Mucosa of descending colon (tissue), 3 donors: ENCODE measurements at places on chromosomes 5 and 9. TPM values are rescaled to one million over a fixed set of nuclear protein-coding genes. Genes with fewer than 3 reads are reported as not detected.

The MRPS27 gene
- total RNA-seq, result 32.7 TPM

The GNA14 gene
- 7.0 TPM for total RNA-seq

The LURAP1L gene
- 31.8 TPM for total RNA-seq

The PJA2 gene
- 139 TPM for total RNA-seq

The FAM53C gene
- total RNA-seq, result 33.5 TPM

The OCLN gene
- 50.2 TPM for total RNA-seq

The MEF2C gene
- total RNA-seq, result 19.3 TPM

The EMB gene
- 13.7 TPM for total RNA-seq

The SLC6A18 gene
- not detected for total RNA-seq

The AGXT2 gene
- total RNA-seq, result not detected

The KLF4 gene
- total RNA-seq, result 438 TPM

The IPO11 gene
- 17.6 TPM for total RNA-seq

DNA sequence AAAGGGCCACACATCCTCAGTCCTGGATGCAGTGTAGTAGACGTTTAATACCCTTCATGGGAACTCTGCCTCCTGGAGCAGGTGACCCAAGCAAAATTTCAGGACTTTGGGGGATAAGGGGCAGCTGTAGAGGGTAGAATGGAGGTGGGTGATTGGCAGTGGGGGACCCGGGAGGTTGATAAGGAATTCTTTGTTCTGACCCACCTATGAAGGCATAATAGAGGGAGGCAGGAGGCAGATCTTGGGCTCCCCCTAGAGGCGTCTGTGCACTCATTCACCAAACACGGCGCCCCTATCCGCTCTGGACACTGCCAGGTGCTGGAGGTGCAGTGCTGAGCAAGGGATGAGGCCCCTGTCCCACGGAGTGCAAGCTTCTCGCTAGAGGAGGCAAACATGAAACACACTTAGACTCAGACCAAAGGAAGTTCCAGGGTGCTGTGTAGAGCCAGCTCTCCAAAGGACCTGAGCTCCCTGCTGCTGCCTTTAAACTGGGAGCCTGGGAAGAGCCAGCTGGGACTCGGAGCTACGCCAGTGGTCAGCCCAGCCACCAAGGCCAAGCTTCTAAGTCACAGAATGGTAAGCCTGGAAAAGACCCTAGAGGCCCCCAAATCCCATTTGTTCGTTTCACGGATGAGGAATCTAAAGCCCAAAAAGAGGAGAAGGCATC lies 7.7 kb downstream of the IL17B start:
- peak; percentile 77 for DNase-seq

- no peak for DNase-seq
Measured at GRCh38 chr9:93257808-93258331, 73.9 kb downstream of the WNK2 start.

DNA sequence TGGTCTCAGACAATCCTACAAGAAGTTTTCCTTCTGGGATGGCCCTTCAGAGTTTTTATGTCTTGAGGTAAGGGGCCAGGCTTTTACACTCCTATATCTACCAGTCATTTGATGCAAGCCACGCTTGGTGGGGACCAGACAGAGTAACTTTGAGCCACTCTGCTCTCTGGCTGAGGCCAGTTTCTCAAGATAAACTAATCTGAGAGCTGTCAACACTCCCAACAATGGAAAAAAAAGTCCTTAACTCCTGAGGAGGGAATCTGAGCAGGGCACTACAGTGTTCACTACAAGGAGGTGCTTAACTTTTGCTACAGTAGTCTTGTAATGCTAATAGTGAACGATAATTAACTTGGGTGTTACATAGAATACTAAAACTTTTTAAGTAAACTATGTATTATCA lies 62.7 kb downstream of the MRPS30 start:
- no peak for DNase-seq

- DNase-seq, result no peak
Measured at GRCh38 chr5:1242733-1243486, 17.7 kb downstream of the SLC6A18 start.

DNA sequence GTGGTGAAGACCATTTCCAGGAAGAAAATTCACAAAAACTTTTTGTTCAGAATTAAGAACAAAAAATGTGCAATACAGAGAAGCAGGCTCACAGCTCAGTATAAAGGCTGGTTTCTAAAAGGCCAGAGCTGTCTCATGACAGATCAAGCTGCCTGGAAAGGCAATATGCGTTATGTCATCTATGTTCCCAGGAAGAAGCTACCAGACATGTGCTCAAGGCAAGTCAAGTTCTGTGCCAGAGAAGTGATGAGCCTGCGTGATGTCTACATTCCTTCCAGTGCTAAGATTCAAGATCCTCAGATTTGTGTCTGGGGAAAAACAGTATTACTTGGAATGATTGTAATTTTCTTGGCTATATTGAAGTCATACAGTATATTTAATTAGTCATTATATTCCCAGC lies 104.3 kb downstream of the PDE4D start:
- DNase-seq, result no peak

DNA sequence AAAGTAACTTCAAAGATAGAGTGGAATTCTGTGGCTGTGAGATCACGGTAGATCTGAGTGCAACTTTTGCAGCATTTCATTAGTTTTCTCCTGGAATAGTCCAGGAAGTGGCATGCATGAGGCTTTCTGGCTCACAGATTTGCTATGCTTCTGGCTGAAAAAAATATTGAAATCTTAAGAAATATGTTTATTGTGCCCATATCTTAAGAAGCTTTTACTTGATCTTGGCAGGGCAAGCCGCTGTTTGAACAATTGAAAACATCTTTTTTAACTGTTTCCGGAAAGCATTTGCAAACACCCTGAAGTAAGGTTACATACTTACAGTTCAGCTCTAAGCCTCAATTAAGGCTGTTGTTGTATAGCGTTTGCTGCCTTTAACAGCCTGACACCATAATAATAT lies 135.7 kb upstream of the GDNF start:
- DNase-seq, result no peak

- no peak for DNase-seq
Measured at GRCh38 chr9:135093111-135093510, 5.6 kb downstream of the OLFM1 start.

DNA sequence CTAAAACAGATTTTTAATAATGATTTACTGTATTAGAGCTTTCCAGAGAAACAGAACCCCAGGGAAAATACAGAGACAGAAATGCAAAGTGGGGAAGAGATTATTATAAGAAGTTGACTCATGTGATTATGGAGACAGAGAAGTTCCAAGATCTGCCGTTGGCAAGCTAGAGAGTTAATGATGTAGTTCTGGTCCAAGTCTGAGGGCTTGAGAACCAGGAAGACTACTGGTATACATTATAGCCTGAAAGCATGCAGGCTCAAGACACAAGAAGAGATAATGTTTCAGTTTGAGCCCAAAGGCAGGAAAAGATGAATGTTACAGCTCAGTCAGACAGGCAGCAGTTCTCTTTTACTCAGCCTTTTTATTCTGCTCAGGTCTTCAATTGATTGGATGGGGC lies 98.8 kb upstream of the NFIL3 start:
- DNase-seq, result no peak

- no peak for DNase-seq
Measured at GRCh38 chr9:93471124-93471523, 17.7 kb upstream of the FAM120AOS start.

- no peak for DNase-seq
Measured at GRCh38 chr5:65014769-65015168, 246.0 kb downstream of the CWC27 start.

DNA sequence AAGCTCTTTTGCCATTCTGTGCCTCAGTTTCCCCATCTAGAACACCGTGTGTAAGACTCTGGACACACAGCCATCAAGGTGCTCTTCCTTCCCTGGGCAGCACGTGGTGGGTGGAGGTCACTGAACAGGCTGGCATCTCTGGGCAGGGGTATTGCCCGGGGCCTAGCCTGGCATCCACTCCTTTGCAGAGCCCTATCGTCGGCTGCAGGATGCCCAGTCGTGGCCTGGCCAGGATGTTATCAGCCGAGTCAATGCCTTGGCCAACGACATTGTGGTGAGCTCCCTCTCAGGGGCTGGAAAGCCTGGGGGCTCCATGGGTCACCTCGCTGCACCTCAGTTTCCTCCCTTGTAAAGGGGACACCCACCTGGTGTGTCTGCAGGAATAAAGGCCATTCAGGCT lies 4.0 kb downstream of the ADGRD2 start:
- DNase-seq, result no peak

GRCh38 chr9:17571825-17572224 lies 7.0 kb upstream of the SH3GL2 start:
- DNase-seq, result no peak

DNA sequence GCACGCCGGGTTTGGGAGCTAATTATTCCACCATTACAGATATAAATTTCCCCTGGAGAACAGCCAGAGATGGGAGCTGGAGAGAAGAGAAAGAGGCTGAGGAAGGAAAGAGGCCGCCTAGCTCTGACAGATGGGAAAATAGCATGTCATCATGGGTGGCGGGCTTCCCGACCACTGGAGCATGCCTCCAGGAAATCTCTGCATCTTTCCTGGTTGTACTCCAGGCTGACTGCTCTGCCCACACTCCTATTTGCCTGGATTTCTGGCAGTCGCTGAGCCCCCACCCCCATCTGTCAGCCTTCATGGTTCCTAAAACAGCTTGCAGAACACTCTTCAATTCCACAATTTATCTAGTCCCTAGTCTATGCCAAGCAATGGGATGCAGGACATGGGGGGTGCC lies 14.3 kb upstream of the GABRP start:
- no peak for DNase-seq

DNA sequence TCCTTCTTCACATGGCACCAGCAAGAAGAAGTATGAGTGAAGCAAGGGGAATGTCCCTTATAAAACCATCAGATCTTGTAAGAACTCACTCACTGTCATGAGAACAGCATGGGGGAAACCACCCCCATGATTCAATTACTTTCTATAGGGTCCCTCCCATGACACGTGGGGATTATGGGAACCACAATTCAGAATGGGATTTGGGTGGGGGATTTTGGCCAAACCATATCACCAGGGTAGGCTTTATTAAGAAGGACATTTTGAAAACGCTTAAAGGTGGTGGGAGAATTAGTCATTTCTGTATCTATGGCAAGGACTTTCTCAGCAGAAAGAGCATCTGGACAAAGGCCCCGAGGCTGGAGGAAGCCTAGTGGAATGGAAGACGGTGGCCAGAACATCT lies 100.2 kb upstream of the ADAMTS16 start:
- no peak for DNase-seq

- DNase-seq, result no peak
Measured at GRCh38 chr9:35831040-35831439, 2.0 kb downstream of the TMEM8B start.

DNA sequence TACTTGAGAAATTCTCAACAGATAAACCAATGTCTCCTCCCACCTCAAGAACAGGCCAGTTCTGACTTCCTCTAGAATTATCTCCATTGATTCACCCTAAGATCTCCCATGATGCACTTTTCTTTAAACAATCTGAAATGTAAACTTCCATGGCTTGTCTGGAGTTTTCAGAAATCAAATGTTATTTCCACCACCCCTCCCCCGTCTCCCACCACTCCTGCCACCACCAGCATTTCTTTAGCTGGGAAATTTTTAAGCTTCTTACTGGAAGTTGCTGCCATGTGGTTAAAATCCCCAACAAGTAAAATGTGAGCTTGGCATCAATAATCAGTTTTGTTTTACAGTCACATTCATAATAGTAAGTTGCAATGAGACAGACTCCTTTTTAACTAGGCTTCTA lies 32.8 kb upstream of the BASP1 start:
- DNase-seq, result no peak

DNA sequence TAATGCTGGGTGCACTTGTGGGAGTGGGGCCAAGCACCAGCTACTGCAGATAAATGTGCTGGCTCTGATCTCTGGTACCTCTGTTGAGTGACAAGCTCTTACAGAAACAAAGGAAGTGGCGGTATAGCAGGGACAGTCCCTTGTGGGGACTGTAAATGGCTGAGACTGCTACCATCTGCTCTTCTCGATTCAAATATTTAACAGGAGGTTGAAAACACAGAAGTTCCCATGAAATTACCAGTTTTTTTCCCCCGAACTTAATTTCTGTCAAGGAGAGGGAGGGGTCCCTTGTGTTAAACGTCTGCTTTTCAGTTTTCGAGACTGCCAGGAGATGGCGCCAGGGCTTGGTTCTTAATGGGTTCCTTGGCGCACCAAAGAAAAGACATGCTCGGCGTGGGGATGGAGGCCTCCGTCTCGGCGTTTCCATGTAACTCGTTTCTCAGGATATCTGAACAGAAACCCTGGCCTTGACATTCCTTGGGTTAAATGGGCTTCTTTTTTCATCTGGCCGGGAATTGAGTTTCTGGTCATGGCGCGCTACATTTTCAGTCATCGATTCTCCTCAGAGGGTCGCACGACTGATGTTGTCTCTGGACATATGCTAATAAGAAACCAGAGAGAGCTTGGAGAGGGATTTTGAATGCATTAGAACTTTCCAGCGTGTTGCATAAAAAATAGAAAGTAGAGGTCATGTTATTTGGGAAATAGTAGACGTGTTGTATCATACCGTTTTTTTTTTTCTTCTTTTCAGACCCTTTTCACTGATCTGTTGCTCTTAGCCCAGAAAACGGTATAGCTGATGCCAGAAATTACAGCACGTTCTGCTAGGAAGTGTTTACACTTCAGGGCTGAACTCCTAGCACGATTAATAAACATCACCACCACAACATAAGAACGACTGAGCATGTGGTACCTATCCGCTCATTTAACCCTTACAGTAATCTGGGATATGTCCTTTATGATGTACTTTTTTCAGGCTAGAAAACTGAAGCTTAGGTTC lies 64.0 kb downstream of the CARTPT start:
- DNase-seq, result peak; percentile 58

GRCh38 chr9:31759703-31760102 lies 624.7 kb upstream of the ACO1 start:
- no peak for DNase-seq

DNA sequence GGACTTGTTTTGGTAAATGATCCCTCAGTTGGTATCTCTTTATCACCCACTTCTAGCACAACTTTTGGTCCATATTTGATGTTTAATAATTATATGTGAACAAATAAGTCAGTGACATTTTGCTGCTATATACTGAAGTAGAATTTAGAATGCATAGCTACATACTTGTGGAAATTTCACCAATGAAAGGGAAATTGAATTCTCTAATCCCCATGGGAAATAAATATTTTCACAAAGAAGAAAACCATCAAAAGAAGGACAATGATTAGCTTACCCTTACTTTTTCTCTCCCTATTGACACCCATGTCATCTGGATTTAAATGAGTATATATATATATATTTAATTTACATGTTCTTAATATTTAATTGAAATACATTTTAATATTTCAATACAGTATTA lies 94.3 kb upstream of the DAB2 start:
- no peak for DNase-seq

- DNase-seq, result no peak
Measured at GRCh38 chr9:87278971-87279733, 218.5 kb upstream of the DAPK1 start.

- no peak for DNase-seq
Measured at GRCh38 chr5:4523038-4523437, 617.1 kb upstream of the ADAMTS16 start.
